ENCODE measurements at places on chromosomes 13 and 19.

GRCh38 chr19:20863176-20863575 is 59.9 kb upstream of the ZNF85 start:
- no peak for DNase-seq

- no peak for DNase-seq
Observed at GRCh38 chr13:45369116-45369515, 28.1 kb upstream of the TPT1 start.

- no peak for DNase-seq
Observed at GRCh38 chr13:102260256-102260655, 141.6 kb downstream of the FGF14 start.

- DNase-seq: no peak
Observed at GRCh38 chr13:35916146-35916545, 215.0 kb downstream of the DCLK1 start.

DNA sequence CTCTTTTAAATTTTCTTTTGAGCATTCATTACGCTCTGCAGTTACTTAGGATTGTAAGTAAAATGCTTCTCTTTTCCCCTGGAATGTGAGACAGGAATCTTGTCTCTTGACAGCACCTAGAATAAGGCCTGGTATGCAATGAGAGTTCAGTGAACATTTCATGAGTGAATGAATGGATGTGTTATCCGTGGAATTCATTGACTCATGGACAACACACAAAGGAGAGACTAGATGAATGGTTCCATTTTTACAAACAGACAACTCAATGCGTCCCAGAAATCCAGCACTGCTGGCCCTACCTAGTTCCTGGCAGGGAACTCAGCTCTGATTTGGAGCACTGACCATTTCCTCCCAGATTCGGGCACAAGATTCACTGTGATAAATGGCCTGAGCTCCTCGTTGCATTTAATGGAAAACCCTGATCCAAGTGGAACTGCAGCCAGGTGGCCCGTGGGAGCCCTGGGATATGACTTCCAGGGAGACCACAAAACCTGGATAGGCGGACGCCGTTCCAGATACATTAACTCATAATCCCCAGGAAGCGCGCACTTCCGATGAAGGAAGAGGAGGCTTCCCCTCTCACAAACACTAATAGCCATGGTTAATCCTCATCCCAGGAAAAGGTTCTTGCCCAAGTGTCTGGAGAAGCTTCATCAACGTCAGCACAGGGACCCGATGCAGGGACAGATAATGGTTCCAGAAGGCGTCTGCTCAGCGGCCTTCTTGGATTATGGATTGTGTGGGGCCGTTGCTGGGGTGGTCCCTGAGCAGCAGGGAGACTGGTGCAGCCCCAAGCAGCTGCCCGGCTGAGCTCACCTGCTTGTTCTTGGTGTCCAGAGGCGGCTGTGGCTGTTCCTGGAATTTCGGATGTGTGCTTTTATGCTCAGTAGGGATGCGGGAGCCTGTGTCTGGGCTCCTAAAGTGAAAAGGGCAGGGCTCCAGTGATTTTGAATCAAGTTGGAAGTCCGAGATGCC is 211.1 kb upstream of the TSHZ3 start:
- no peak for DNase-seq

DNA sequence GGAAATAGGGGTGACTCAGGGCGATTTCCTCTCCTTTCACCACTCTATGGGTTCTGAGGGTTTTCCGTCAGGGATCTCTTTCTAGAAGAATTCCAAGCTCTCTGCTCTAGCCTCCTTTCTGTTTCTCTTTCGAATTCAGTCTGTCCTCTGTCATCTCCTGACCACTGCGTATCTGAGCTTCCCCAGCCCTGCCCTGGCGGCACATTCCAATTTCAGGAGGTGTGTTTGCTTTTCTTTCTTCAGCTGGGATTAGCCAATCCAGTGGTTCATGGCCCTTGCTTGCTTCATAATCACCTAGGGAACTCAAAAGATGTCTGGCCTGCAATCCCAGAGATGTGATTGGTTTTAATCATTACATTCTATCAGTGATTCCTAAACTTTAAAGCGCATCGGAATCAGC is 9.4 kb downstream of the IFNL2 start:
- DNase-seq: no peak

DNA sequence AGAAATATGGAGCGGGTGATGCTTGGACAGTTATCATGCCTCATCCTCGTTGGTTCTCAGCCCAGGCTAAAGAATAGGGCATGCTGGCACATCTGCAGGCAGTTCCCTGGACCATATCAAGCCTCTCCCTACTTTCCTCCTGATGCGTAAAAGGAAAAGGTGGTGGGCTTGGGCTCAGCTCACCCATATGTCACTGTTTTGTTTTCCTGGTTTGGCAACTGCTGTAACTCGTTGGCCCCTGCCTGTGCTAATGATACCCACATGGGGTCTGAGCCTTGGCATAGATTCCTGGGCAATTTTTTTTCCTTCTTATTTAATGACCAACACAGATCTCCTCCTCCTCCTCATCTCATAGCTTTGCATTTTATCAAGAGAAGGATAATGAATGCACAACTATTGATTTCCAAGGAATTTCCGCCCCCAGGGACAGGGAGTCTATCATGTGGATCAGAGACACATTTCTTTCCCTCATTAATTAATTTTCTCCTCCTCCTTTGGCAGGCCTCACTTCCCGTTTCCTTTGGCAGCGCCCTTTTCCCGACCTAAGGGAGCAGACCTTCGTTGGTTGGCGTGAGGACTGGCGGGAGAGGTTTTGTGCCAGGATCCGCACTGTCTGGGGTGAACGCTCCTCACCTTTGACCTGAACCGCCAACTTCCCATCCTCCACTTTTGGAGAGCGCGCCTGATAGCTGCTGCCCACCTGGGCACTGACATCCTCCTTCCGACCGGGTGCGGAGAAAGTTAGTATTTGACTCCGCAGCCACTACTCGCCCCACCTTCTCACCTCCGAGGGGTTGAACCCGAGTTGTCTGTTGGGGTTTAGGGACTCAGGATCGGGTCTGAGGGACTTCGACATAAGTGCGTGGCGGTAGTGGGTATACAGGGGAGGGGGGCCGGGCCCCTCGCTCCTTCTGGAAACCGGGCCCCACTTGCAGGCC is 3.4 kb upstream of the POU4F1 start:
- no peak for DNase-seq

DNA sequence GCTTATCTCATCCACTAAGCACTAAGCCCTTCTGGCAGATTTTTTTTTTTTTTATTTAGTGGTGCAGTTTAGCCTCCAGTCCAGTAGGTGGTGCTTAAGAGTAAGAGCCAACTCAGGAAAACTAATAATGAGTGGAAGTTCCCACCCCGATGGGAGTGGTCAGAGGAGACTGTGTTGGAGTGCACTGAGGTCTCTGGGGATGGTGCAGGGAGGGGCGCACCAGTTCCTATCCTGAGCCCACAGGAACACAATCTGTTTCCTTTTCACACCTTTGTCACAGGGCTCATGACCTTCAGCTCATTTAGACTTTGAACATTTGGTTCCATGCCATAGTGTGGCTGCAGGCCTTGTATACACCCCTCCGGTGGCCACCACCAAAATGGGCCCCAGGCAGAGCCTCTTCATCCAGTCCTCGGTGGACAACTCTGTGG is 367.4 kb downstream of the SPRY2 start:
- DNase-seq: no peak

- DNase-seq: no peak
Observed at GRCh38 chr13:97256343-97256783, 34.2 kb downstream of the MBNL2 start.

DNA sequence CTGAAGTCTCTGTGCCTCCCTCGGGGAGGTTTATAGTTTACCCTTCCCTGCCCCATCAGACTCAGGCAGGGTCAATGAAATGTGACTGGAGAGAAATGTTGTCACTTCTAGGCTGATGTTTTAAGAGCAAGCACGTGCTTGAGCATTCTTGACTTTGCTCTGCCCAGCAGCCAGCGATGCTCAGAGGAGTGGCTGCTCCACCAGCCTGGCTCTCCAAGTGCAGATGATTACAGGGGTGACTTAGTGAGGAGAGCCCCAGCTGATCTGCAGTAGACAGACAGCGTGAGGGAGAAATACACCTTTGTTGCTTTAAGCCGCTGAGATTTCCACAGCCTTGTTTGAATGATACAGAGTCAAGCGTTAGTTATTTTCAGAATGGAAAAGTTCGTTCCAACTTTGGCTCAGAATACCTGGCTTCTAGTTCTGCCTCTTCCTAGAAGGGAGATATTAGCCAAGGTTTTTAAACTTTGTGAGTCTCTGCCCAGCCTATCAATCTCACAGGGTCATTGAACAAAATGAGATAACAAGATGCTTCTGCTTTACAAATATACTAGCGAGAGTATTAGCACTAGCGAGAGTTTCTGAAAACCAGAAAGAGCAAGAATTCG is 143.6 kb downstream of the OXGR1 start:
- no peak for DNase-seq

- DNase-seq: no peak
Observed at GRCh38 chr13:94598281-94598680, 2.3 kb upstream of the TGDS start.

DNA sequence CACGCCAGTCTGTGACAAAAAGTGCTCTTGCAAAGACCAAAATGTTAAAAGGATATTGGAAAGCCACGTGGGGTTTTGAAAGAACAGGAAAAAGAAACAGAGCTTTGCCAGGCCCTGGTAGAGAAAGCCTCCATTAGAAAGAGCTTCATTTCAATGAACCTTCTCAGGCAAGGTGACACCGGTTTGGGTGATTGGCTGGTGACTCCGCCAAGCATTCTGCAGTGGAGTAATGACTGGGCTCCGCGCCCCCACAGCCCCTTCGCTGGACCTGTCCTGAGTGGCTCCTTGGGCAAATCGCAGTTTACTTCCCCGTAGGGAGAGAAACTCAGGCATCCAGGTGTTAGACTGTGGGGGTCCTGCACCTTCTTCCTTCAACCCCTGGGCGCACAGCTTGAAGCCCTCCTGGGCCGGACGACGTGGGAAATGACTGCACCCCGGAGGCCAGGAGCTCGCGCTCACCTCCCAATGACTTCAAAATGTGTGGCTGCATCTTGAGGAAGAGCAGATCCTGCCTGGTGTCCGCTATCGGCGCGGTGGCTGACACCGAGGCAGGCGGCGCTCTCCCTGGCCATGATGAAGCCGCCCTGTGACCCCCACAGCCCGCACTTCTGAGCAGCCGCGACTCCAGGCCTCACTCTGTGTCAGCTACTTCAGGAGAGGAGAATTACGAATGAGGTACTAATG is 444.6 kb upstream of the SGCG start:
- DNase-seq: no peak

DNA sequence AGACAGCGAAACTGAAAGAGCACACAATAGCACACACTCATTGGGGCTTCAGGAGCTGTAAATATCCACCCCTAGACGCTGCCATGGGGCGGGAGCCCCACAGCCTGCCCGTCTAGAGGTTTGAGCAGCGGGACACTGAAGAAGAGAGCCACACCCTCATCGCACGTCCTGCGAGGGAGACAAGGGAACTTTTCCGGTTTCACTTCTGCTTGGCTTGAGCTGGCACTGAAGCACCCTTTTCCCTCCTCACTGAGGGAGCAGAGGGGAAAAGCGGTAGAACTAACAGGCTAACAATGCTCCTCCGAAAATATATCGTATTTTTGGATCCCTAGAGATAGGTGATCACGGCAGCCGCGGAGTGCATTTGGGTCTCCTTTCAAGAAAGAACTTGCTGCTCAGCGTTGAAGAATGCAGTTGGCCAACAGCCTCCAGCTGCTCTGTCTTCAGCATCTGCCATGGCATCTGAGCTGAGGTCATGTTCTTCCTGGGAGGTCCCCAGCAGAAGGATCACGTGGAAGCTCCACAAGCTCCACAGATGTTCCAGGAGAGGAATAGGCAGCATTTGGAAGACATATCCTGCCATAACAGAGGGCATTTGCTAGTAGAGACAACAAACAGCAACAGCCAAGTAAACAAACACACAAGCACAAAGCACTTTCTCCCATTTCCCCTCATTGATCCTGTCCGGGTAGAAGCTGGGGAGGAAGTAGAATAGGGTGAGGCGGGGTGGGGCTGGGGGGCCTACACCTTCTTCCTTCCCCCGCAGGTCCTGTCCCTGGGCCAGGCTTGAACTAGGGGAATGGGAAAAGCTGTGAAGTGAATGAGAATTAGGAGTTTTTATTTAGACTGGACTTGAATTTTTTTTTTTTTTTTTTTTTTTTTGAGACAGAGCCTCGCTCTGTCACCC is 44.8 kb upstream of the ALOX5AP start:
- DNase-seq: peak; percentile 20

DNA sequence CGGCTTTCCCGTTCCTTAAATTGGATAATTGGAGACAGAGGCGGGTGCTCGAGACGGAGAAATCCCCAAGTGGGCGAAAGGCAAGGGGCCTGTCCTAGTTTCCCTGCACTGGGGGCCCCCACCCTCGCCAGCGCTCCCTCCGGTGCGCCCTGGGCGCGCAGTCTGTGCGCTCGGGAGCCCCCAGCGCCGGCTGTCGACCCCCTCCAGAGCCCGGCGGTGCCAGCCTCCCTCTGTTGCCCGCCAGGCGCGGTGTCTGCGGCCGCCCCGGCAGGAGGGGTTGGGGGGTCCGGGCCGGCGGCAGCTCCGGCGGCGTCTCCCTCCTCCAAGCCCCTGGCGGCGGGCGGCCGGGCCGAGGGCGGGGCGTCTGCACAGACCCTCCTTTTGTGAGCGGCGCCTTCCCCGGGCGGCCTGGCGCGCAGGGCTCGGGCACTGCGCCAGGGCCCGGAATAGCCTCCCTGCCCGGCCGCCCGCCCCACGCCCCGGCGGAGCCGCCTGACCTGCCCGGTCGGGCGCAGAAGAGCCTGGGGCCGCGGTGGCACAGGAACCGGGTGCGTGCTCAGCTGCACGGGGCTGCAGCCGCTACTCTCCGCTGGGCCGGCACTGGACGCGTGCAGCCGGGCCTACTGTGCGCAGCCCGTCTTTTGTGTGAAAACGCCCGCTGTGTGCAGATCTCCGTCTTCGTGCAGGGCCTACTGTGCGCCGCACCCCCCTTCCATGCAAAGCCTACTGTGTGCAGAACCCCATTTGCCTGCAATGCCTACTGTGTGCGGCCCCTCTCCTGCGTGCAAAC is 13.2 kb downstream of the GADD45B start:
- peak; percentile 36 for DNase-seq

DNA sequence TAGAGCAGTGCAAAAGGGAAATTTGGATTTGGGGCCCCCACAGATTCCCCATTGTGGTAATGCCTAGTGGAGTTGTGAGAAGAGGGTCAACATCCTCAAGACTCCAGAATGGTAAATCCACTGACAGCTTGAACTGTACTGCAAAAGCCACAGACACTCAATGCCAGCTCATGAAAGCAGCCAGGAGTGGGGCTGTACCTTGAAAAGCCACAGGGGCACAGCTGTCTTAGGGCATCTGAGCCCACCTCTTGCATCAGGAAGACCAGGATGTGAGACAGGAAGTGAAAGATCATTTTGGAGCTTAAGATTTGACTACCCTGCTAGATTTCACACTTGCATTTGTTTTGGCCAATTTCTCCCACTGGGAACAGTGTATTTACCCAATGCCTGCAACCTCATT is 1548.9 kb upstream of the PCDH20 start:
- DNase-seq: no peak

- DNase-seq: no peak
Observed at GRCh38 chr13:54949735-54950134, 1921.1 kb downstream of the OLFM4 start.

Data from stimulated activated naive CD8-positive, alpha-beta T cell treated with anti-CD3 and anti-CD28 coated beads, Interleukin-15, Interleukin-2, amounts not matched to agents 100 U/mL and 50 U/mL, for 24 hours (primary cell).